Stimulated activated CD4-positive, alpha-beta T cell treated with anti-CD3 and anti-CD28 coated beads, Interleukin-1b, Interleukin-23, amount 100 ng/mL, for 1 hour (primary cell): ENCODE measurements at places on chromosomes 12 and 14.

GRCh38 chr12:18828987-18829386, 91.1 kb downstream of the CAPZA3 start:
- DNase-seq = no peak

- DNase-seq = no peak
These were observed 90.2 kb upstream of the HECTD1 start for GRCh38 chr14:31297701-31298344.

DNA sequence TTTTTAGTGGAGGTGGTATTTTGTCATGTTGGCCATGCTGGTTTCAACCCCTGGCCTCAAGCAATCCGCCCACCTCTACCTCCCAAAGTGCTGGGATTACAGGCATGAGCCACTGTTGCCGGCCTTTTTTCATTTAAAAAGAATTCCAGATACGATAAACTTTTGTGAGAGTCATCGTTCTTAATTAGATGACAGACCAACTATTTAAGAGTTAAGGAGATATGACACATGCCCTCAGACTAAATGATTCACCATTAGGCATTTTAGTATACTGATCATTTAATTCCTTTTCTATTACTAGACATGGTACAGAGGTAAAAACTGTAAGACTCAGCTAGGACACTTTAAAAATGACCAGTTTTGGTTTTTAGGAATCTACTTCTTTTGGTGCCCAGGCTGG, 2.4 kb downstream of the ANKRD13A start:
- no peak for DNase-seq

DNA sequence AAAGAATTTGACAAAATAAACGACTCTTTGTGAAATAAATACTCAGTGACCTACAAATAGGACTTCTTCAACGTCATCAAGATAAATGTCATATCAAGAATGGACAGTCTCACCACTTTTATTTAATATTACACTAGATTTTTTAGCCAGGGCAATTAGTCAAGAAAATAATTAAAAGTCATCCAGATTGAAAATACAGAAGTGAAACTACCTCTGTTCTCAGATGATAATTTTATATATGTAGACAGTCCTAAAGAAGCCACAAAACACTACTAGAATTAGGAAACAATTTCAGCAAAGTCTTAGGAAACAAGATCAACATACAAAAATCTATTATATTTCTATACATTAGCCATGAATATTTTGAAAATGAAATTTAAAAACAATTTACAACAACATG, 689.6 kb upstream of the SEL1L start:
- no peak for DNase-seq

DNA sequence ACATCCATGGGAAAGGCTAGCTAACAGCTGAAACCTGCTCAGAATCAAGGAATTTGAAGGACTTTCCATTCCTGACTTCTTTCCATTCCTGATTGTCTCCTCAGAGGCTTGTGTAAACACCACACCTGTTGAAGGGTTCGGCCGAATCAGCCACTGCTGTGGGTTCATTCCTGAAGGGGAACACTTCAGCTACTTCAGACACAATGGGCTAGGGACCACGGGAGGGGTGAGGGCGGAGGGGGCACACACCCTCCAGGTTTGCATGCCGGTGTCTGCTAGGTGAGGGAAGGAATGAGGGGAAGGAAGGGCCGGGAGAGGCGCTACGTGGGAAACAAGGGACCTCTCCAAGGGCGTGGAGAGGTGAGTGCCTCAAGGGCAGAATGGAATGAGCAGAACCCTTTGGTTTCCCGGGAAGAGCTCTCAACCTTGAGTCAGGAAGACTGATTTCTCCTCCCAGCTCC, 1.3 kb downstream of the GPRC5A start:
- no peak for DNase-seq

GRCh38 chr12:129676411-129676810, 227.4 kb downstream of the TMEM132D start:
- no peak for DNase-seq

GRCh38 chr12:53677016-53677799, 1.3 kb upstream of the ATP5MC2 start:
- DNase-seq = no peak

GRCh38 chr14:53285821-53286220, 132.7 kb upstream of the DDHD1 start:
- DNase-seq = no peak

GRCh38 chr14:67636361-67636919, 16.7 kb downstream of the ARG2 start:
- DNase-seq = no peak

DNA sequence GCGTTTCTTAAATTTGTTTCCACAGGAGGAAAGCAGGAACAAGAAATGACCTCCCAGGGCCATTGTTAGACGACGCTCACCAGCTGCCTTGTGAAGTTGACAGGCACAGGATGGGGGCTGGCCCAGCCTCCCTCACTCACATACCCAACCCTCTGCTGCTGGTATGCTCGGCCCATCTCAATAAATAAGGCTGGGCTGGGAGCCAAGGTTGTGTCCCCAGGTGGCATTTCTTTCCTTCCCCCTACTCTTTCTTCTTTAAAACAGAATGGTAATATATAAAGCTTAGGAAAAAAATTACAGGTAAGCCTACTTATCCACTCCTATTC, 93.0 kb downstream of the ACTN1 start:
- no peak for DNase-seq

DNA sequence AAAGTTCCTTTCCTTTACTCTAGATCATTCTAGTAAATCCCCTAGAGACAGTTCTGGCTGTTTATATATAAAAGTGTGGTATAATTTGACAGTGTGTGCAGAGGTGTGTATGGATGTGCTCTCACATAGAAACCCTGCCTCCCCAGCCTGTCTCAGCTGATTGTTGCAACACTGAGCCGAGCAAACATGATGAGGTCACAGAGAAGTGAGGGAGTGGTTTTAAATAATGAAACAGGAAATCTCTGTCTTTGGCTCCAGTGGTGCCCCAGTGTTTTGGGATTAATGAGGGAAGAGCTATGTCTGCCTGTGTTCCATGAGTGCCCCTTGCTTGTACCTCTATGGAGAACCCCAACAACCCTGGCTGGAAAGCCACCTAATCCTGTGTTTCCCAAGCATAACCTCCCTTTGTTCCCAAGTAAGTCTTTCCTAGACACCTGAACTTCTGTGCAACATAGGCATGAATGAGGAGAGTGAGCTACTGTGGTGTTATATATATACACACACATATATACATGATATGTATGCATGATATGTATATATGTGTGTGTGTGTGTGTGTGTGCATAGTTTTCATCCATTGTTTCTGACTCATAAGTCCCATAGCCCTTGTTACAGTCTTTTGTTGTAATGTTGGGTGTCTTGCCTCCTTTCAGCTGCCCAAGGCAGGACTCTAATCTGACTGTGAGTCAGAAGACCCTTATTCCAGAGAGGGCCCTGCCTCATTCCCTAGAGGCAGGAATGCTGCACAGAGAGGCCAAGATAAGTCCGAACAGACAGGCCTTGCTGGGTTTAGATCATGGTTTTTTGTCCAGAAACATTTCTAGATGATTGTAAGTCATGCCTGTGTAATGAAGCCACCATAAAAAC, 18.0 kb downstream of the TRAF3 start:
- no peak for DNase-seq

GRCh38 chr12:100371146-100371545, 14.3 kb downstream of the SLC17A8 start:
- DNase-seq = no peak

- DNase-seq = no peak
These were observed 379.8 kb downstream of the VRK1 start for GRCh38 chr14:97177016-97177415.

DNA sequence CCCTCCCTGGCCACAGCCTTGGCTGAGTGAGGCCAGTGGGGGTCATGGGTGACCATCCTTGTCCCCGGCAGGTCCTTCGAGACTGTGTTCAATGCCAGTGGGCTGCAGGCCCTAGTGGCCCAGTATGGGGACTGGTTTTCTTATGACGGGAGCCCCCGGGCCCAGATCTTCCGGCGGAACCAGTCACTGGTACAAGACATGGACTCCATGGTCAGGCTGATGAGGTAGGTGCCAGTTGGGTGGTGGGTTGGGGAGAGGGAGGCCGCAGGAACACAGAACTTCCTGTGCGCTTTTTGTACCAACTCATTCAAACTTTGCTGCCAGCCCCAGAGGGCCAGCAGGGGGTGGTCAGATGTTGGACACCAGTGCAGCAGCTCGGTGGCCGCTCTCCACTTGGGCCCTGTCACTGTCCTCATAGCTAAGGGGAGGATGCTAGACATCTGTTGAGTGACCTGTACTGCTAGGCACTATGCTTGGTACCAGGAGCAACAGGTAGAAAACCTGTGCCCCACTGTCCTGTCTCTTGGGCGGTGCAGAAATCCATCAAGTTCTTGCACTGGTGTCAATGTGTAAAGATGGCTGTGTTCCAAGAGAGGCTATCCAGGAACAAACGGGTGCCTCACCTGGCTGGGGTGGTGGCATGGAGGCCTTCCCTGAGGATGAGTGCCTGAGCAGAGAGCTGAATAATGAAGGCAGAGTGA, 16.7 kb downstream of the SDS start:
- DNase-seq = no peak
